ENCODE measurements at places on chromosomes 12 and 14. TPM values are rescaled to one million over a fixed set of nuclear protein-coding genes. Genes with fewer than 3 reads are reported as not detected.
A peak's percentile ranks its signal among the peaks of the same experiment; 100 is the strongest.

Gene RIMKLB
- 54.4 TPM for total RNA-seq

Gene CERS5
- total RNA-seq: 44.1 TPM

Gene LMNTD1
- not detected for total RNA-seq

Gene RDH11
- total RNA-seq: 138 TPM

Gene ASIC1
- 0.14 TPM for total RNA-seq

Gene SYCP3
- under 0.01 TPM for total RNA-seq

Gene OLR1
- total RNA-seq: not detected

Gene KITLG
- 23.4 TPM for total RNA-seq

GRCh38 chr14:65403231-65403630 is 9.3 kb upstream of the FUT8 start:
- no peak for DNase-seq

DNA sequence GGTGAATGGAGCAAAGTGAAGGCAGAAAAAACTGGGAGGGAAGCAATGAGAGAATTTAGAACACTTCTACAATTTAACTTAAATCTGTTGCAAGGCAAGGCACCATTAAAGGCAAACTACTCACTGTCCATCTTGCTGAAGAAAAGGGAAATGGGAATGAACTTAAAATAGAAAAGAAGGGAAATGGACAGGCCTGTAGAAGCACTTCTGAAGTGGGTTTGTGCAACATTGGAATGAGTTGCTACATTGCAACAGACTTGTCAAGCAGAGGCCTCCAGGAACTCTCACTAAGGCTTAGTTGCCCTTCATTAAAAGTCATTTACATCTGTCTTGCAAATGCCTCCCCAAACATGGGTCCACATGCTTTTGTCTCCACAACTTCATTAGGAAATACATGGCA is 13.7 kb upstream of the OR10AD1 start:
- no peak for DNase-seq

- DNase-seq: no peak
These were observed 85.8 kb downstream of the NUMB start for GRCh38 chr14:73372529-73372928.

DNA sequence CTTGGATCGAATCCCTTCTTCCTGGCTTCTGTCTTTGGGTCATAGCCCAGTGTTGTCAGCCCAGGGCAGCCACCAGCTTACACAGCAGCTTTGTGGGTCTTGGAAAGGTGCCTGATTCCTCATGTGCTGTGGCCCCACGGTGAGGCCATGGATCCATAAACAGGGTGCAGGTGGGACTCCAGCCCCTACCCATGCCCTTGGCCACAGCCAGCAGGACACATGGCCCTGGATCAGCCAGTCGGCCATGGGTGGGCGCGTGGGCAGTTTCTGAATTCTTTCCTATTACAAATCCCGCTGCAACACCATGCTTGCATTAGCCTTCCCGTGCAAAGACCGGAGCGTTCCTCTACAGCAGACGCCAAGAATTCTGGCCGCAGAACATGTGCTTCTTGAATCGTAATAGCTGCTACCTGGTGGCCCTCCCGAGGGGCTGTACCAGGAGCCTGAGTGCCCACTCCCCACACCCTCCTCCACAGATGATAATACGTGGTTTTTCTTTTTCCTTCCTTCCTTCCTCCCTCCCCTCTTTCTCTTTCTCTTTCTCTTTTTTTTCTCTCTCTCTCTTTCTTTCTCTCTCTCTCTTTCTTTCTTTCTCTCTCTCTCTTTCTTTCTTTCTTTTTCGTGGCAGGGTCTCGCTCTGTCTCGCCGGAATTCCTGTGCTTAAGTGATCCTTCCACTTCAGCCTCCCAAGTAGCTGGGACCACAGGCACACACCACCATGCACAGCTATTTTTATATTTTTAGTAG is 2.9 kb upstream of the MMP17 start:
- DNase-seq: no peak

DNA sequence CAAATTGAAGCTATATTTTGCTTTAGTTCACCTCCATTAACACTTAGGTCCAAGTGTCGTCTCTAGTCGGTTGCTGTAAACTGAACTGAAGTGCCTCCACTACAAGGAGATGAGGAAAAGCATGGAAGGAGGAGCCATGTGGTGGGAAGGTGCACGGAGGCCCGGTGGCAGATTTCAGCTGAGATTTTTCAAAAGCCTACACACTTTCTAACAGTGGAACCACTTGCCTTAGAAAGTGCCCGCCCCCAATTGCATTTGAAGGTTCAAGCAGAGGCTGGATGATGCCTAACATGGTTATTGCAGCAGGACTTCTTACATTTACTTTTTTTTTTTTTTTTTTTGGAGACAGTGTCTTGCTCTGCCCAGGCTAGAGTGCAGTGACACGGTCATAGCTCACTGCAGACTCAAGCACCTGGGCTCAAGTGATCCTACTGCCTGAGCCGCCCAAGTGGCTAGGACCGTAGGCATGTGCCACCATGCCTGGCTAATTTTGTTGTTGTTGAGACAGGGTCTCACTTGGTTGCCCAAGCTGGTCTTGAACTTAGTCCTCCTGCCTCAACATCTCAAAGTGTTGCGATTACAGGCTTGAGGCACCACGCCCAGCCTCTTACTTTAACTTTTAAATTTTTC is 27.6 kb downstream of the EML1 start:
- no peak for DNase-seq

GRCh38 chr12:69095765-69096477 is 143.4 kb upstream of the CPSF6 start:
- DNase-seq: no peak

- DNase-seq: no peak
These were observed 2.1 kb downstream of the GNPTAB start for GRCh38 chr12:101828463-101829196.

GRCh38 chr12:7155471-7156034 is 25.4 kb downstream of the CLSTN3 start:
- DNase-seq: no peak

DNA sequence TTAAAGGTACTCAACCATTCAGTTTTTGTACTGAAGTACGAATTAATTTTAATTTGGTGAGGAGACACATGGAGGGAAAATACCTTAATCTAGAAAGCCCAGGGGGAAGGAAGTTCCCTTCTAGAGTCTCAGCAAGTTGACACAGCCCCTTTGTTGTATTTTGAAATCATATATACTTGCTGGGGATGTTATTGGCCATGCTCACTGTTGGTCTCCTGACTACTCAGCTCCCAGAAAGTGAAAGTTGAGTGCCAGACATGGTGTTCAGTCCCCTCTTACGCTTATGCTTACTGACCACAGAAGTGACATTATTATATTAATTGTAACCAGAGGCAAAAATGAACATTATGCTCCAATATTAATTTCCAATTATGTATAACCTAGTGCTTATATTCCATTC is 28.1 kb downstream of the ARF6 start:
- no peak for DNase-seq

DNA sequence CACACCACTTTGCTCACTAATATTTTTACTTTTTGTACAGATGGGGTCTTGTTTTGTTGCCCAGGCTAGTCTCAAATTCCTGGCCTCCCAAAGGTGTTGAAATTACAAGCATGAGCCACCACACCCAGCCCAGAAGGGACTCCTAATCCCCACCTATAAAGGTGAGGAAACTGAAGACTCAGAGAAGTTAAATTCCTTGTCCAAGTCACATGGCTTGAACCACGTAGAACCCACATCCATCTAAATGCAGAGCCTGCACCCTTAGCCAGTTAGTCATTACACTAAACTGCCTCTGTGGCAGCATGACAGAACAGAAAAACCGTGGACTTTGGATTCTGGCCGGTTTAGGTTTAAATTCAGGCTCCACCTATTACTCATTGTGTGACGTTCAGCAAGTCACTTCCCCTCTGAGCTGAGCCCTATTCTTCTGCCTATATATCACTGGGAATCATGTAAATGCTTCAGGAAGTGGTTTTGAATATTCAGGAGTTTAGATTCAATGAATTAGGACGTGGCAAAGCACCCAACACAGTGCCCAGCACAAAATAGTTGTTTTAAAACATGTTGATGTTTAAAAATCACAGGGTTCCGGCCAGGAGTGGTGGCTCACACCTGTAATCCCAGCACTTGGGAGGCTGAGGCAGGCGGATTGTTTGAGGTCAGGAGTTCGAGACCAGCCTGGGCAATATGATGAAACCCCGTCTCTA is 3.0 kb upstream of the CORO1C start:
- peak; percentile 54 for DNase-seq

DNA sequence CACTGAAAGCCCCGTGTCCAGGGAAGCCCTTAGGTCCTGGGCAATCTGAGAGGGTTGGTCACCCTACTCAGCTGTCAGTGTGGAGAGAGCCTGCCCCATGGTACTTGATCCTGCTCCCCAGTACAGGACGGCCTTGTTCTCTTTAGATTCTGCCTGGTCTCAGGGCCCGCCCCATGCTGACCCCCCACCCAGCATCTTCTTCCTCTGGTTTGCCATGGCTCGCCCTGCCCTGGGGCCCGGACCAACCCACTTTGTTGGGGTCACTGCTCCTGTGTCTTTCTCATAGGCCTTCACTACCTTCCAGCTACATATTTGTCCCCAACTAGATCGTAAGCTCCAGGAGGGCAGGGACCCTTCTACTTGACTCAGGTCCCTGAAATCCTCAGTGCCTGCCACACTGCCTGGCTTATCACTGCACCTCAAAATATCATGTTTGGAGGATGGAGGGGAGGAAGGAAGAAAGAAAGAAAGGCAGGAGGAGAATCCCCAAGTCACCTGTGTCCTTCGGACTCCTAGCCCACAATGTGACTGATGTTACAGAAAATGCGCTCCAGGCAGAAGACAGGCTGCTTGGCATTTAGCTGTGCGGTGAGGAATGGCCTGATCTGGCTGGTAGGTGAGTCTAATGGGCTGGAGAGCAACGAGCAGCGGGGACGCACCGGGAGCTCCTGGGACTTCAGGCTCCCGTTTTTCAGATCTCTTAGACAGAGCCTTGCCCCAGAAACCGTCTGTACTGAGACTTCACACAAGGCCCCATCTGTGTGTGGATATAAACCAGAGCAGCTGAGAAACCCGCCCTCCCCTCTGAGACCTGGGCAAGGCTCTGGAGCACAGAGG is 66.1 kb downstream of the C14orf132 start:
- DNase-seq: no peak

DNA sequence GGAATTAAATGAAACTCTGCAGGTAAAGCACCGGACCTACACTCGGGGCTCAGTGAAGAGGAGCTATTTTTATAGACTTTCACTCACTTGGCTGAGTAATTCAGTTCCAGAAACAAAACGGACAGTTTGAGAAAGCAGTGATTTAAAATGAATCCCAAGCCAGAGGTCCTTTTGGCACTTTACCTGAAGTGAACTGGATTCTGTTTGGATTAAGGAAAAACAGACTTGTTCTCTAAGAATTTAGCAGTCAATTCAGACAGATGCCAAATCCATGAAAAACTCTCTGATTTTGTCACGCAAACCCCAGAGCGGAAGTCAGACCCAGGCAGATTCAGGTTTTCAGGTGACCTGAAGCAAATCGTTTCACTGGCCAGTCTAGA is 4.9 kb upstream of the VASH1 start:
- no peak for DNase-seq

- DNase-seq: peak; percentile 57
These were observed 14.5 kb upstream of the CLEC4A start for GRCh38 chr12:8108808-8109398.

DNA sequence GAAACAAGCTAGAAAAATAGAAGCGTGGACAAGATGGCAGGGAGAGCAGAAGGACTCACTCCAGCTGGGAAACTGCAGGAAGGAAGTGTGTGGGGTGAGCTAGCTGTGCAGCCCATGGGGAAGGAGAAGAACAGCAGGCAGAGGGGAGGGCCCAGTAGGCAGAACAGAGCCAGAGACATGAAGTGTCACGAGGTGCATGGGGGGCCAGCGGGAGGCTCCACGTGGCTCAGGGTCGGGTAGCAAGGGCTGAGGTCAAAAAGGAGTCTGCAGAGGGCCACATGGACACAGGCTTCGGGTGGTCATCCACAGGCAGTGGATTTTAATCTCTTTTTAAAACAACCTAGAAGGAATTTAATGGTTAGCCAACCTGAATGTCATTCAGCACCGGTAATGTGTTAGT is 669.0 kb downstream of the BCL11B start:
- no peak for DNase-seq

- no peak for DNase-seq
These were observed 90.3 kb downstream of the KCNK10 start for GRCh38 chr14:88232771-88233170.

GRCh38 chr12:60568914-60569313 is 973.1 kb downstream of the SLC16A7 start:
- no peak for DNase-seq

DNA sequence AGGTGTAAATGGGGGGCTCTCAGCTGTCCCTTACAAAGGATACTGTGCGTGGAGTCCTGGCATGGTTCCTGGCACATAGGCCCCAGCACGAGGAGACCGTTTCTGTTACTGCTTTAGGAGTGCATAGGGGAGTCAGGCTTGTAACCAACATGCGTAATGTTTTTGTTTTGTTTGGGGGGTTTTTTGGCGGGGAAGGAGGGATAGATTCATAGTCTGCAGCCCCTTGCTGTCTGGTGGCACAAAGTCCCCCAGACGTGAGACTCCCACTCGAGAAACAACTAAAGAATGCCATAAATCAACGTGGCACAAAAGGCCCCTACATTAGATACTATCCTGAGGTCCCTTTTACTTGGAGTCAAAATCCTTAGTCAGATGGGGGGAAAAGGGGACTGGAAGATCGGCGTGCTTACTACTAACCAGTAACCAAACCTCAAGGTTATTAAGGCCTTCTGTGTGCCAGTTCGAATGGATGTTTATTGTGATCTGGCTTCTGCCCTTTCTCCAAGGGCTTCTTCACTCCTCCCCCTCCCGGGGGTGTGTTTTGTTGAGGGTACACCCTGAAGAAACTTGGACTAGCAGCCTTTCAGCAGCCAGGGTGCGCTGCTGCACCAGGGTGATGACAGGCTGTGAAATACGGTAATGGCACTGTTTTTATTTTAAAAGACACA is 874 bp downstream of the ISCU start:
- peak; percentile 62 for DNase-seq

DNA sequence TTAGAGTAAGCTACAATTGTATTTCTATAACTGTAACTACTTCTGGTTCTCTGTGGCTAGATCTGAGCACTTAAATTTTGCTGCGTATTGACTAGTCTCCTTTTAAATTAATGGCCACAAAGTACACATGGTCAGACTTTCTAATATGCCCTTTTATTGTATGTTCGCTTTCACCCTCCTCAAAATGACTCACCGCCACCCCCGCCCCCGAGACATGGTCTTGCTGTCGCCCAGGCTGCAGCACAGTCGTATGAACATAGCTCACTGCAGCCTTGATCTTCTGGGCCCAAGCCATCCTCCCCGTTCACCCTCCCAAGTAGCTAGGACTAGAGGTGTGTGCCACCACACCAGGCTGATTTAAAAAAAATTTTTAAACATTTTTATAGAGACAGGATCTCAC is 11.8 kb downstream of the MTERF2 start:
- DNase-seq: no peak

- no peak for DNase-seq
These were observed 8.0 kb downstream of the CNOT2 start for GRCh38 chr12:70251226-70251625.

GRCh38 chr12:50514526-50515276 is 9.9 kb downstream of the DIP2B start:
- no peak for DNase-seq

GRCh38 chr12:52521175-52521567 is 977 bp upstream of the KRT5 start:
- DNase-seq: no peak

Measured in pulmonary artery endothelial cell (primary cell).